CD4-positive, alpha-beta T cell treated with Interleukin-10 for 1 hour (primary cell): ENCODE measurements at places on chromosomes 4 and X.

DNA sequence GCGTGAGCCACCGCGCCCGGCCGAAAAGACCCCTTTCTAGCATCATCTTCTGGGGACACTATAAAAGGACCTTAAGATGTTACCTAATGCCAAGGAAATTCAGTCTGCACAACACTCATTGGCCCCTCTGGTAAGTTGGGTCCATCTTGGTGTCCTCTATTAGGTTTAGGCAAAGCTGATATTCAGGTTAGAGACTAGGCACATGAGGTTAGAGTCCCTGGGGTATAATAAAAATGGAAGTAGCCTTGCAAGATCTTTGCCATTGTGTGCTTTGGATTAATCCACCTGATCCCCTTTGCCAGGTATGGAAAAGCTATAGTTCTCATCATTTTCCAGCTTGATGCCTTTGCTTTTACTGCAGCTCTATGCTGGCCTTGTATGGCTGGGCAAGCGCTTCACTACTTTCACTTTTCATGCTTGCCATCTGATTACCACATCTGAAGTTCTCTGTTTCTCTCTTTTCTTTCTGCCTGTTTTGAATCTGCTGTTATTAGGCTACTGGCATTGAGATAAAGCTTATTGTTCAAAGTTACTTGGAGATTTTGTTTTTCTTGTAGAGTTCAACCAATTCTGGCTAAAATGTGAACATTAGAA lies 5.4 kb upstream of the ADH4 start:
- DNase-seq: no peak

- no peak for DNase-seq
Observed at GRCh38 chr4:154720618-154721267, 23.1 kb upstream of the LRAT start.

DNA sequence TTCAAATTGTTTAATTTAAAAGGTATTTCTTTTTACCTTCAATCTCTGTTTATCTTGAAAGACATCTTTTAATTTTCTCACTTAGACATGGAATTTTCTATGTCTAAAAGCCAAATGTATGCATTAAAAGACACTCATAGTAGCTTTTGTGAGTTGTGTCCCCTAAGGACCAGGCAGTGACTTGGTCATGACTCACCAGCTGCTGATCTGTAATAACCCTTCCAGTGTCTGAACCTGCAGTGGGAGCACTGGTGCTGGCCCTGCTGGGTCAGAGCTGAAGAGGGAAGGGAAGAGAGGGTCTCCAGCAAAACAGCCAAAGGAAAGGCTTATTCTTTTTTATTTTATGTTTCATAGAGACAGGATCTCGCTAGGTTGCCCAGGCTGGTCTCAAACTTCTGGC lies 31.1 kb upstream of the SH3D19 start:
- DNase-seq: no peak

GRCh38 chrX:52341493-52341892 lies 27.3 kb upstream of the XAGE2 start:
- DNase-seq: no peak

GRCh38 chrX:24479924-24480323 lies 14.8 kb downstream of the PDK3 start:
- DNase-seq: peak; percentile 88

DNA sequence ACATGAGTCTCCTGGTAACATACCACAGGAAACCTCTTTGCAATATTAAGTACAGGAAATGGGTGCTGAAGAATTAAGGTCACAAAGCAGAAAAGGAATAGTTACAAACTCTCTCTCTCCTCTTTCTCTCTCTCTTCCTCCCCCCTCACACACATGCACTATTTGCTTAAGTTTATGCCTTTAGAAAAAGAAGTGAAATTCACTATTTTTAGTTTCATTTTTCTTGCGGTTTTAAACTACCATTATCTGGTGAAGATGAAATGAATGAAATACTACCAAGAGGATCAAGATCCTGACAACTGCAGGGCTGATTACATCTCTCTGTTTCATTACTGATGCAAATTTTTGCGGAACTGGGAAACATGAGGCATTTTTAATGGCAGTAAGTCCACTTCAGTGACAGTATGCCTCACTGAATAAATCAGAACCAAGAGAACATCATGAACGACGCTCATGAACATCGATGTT lies 64.3 kb upstream of the FTHL17 start:
- DNase-seq: no peak

DNA sequence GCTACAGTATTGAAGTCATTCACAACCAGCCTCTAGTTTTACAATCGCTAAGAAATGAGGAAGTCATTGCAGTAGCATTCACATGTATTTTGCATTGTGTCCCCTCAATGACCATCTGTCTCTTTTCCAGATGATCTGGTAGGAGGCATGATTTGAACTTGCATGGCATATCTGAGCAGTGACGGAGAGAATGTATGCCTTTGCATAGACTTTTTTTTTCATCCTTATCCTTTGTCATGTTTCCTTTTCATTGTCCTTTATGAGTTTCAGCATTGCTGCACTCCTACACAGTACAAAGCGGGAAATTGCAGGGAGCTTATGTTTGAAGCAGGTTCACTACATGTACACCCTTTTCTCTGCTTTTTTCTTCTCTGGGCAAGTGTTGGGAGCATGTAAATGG lies 516.4 kb upstream of the GRIA3 start:
- no peak for DNase-seq

DNA sequence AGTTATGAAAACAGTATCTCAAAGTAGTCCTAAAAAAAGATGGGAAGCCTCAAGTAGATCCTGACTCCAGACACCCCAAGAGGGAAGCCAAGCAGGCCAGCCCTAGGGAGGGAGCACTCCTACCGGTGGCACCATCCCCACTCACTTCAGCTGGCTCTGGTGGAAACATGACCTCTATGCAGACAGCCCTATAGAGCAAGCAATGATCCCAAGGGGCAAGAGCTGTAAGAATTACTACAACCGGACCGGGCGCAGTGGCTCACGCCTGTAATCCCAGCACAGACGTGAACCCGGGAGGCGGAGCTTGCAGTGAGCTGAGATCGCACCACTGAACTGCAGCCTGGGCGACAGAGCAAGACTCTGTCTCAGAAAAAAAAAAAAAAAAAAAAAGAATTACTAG lies 5.7 kb downstream of the LETM1 start:
- DNase-seq: no peak

- DNase-seq: peak; percentile 60
Observed at GRCh38 chrX:65926095-65927019, 113.5 kb downstream of the VSIG4 start.

- DNase-seq: no peak
Observed at GRCh38 chr4:107760281-107760947, 40.4 kb upstream of the PAPSS1 start.

DNA sequence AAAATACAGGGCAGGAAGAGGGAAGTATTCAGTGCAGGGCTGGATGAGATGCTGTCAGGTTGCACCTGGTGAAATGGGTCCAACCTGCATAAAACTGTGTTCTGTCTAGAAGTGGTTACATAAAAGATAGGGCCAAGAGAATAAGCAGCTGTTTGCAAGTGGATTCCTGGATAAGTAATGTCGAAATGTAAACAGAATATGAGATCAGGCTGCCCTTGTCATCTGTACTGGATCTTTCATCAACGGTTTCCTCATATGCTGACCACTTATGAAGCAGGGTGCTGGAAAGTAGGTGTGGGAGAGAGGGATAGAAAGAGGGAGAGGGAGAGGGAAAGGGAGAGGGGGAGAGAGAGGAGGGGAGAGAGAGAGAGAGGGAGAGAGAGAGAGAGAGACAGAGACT lies 349.8 kb upstream of the CPEB2 start:
- no peak for DNase-seq

- no peak for DNase-seq
Observed at GRCh38 chr4:139319571-139319970, 17.3 kb upstream of the NDUFC1 start.

DNA sequence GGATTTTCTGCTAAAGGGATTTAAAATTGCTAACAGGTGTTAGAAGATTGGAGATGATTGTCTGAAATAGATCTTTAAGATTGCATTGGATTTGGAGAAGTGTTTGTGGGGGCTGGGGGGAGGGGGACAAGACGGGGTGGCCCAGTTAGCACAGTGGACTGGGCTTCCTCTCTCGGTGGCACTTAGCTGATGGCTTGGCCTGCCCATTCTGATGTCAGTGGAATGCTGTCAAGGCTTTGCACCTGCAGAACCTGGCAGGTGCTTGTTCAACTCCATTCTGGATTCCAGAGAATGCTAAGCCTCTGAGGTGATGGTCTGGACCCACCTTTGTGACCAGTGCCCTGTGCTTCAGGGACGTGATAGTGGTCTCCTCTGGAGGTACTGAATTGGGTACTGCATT lies 43.7 kb downstream of the ADD1 start:
- no peak for DNase-seq

GRCh38 chrX:103792916-103793544 lies 16.4 kb downstream of the PLP1 start:
- no peak for DNase-seq

- no peak for DNase-seq
Observed at GRCh38 chr4:157115613-157116335, 39.8 kb downstream of the GLRB start.

GRCh38 chrX:66918511-66918910 lies 279.6 kb upstream of the EDA2R start:
- no peak for DNase-seq

- no peak for DNase-seq
Observed at GRCh38 chr4:113316879-113317278, 267.4 kb downstream of the ANK2 start.

DNA sequence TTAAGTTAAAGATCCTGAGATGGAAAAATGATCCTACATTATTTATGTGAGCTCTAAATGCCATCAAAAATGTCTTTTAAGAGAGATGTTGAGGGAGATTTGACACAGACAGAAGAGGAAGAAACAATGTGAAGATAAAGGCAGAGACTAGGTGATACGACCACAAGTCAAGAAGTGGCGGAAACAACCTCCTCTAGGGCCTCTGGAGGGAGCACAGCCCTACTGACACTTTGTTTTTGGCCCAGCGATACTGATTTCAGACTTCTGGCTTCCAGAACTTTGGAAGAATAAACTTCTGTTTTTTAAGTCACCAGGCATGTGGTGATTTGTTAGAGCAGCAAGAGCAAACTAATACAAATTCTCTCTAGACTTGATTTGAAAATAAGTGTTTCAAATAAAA lies 1216.1 kb downstream of the FSTL5 start:
- no peak for DNase-seq

GRCh38 chr4:182307746-182308145 lies 64.5 kb downstream of the TENM3 start:
- no peak for DNase-seq

DNA sequence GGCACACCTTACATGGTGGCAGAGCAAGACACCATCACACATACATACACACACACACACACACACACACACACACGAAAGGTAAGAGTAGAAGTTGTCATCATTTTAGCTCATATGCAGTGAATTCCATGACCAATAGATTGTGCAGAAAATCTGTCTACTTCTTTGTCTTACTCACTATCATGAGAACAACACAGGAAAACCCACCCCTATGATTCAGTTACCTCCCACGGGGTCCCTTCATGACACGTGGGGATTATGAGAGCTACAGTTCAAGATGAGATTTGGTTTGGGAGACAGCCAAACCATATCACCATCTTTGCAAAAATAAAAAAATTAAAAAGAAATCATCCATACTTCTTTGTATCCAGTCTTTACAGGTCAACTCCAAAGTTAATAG lies 221.1 kb downstream of the BMPR1B start:
- DNase-seq: no peak

- DNase-seq: no peak
Observed at GRCh38 chrX:2320580-2321327, 180.0 kb downstream of the DHRSX start.

DNA sequence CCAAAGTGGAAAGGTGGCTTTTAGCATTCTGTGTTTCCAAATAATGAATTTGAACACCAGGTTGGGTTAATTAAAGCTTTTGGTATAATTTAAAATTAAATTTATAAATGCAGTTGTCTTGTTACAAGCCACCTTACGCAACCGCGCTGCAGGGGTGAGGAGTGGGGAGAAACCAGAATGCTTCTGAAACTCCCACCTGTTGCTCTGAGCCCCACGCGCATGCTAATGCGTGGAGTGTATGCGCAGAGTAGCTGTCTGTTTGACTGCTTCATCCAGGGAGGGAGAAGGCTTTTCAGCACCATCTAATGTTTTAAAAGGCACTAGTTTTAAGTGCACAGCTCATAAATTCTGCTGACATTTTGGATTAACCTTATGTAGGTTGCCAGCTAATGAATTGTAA lies 12.5 kb downstream of the OGT start:
- DNase-seq: no peak

DNA sequence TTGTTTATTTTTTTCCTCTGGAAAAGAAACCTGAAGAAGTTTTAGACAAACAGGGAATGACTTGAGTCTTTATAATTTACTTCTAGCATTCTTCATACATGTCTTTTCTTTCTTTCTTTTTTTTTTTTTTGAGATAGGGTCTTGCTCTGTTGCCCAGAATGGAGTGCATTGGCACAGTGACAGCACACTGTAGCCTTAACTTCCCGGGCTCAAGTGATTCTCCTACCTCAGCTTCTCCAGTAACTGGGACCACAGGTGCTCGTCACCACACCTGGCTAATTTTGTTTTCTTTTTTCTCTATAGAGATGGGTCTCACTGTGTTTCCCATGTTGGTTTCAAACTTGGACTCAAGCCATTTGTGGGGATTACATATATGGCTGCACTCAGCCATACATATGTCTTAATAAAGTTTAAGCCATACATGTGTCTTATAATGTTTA lies 71.8 kb downstream of the RAPGEF2 start:
- no peak for DNase-seq

DNA sequence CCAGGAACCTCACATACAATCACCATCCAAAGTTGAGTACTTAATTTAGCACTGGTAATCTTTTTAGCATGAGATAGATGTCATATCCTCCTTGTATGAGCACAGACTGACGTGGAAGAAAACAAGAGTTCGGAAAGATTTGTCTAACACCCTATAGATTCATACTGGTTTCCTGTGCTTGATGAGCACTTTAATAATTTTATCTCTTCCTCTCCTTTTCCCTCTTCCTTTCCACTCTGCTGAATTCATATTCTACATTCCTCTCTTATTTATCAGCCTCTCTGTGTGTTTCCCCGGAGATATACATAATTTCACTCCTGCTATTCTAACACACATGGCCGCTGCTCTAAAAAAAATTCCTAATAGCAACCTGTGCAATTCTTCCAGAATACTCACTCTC lies 273.9 kb downstream of the AFF2 start:
- no peak for DNase-seq

DNA sequence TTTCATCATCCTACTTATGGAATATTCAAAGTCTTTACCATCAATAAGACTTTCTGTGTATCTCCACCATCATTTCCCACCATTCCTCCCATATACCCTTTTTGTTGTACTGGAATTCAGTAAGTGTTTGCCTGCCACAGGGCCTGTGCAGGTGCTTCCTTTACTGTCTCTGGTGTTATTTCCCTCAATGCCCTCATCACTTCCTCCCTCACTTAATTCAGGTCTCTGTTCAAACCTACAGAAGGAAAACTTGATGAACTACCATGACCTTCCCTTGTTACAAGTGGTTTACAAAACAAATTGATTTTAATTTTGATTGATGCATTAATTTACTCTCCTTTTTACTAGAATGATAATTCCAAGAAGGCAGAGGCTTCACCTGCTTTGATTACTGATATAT lies 159.5 kb upstream of the FAT4 start:
- no peak for DNase-seq
